ENCODE measurements at places on chromosomes 4 and X. TPM values are rescaled to one million over a fixed set of nuclear protein-coding genes. Genes with fewer than 3 reads are reported as not detected.

- DNase-seq: no peak
Measured at GRCh38 chr4:40734497-40734896, 15.3 kb upstream of the NSUN7 start.

DNA sequence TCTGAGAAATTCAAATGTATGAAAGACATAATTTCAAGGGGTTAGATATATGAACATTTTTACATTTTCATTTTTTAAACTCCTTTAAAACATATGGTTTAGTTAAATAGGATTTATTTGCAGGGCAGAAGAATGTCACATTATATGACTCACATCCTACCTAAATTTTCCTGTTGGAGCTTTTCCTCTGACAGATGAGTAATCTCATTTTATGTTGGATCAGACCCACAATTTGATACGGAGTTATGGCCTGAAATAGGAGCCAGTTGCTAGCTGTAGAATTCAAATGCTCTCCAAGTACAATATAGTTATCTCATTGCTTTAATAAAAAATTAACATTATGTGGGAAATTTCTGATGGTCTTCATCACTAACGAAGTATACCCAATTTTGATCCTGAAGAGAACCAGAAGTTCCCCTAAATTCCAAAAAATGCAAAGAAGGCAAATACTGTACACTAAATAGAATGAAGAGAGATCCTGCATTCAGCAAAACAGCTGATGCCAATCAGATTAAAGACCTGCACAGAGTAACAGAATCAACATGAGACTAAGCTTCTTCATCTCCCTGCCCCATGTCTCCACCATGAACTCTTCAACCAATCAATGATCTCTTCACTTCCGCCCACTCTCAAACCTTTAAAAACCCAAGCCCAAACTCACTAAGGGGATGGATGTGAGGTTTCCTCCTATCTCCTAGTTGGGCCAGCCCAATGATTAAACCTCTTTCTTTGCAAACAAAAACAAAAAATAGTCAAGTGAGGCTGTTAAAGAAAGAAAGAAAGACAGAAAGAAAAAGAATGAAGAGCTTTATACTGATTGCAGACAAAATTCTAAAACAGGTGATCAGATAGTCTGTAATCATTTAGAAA, 10.9 kb upstream of the EXOSC9 start:
- no peak for DNase-seq

GRCh38 chr4:24273136-24273535, 311.2 kb downstream of the DHX15 start:
- no peak for DNase-seq

Gene BMP15
- total RNA-seq: not detected

GRCh38 chr4:23422878-23423277, 467.0 kb downstream of the PPARGC1A start:
- DNase-seq: no peak

DNA sequence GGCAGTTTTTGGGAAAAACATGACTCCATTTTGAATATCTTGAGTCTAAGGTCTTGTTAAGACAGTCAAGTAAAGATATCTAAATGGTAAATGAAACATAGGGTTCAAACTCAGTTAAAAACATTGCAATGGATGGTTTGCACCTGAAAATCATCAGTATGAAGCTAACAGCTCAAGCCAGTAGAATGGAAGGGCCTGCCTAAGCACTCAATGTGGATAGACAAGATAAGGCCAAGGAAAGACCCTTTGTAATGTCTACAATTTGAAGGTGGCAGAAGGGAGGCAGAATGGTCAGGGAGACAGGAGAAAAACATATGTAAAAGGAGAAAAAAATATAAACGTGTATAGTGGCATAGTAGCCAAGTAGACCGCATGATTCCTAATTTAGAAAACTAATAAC, 78.2 kb downstream of the REELD1 start:
- no peak for DNase-seq

DNA sequence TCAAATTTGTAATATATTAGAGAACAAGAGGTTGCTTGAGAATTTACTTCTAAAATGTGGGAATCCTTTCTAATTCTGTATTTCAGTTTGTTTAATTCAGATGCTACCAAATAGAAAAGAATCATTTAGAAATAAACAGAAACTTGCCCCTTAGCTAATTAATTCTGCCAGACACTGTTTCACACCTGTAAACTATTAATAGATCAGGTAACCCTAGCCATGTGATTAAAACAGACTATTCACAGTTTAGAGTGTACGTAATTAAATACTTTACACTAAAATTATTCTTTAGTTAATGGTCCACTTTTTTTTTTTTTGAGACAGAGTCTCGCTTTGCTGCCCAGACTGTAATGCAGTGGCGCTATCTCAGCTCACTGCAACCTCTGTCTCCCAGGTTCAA, 124.0 kb downstream of the PTPN13 start:
- DNase-seq: no peak

Gene MAPK10
- total RNA-seq: 43.6 TPM

Gene RAP1GDS1
- total RNA-seq: 32.2 TPM

- DNase-seq: no peak
Measured at GRCh38 chr4:23822181-23822580, 67.7 kb downstream of the PPARGC1A start.
